Activated CD4-positive, alpha-beta T cell treated with anti-CD3 and anti-CD28 coated beads for 24 hours (primary cell): ENCODE measurements at places on chromosomes 16 and 17.

- no peak for DNase-seq
These were observed 46.3 kb downstream of the ZNF18 start for GRCh38 chr17:11950771-11951519.

DNA sequence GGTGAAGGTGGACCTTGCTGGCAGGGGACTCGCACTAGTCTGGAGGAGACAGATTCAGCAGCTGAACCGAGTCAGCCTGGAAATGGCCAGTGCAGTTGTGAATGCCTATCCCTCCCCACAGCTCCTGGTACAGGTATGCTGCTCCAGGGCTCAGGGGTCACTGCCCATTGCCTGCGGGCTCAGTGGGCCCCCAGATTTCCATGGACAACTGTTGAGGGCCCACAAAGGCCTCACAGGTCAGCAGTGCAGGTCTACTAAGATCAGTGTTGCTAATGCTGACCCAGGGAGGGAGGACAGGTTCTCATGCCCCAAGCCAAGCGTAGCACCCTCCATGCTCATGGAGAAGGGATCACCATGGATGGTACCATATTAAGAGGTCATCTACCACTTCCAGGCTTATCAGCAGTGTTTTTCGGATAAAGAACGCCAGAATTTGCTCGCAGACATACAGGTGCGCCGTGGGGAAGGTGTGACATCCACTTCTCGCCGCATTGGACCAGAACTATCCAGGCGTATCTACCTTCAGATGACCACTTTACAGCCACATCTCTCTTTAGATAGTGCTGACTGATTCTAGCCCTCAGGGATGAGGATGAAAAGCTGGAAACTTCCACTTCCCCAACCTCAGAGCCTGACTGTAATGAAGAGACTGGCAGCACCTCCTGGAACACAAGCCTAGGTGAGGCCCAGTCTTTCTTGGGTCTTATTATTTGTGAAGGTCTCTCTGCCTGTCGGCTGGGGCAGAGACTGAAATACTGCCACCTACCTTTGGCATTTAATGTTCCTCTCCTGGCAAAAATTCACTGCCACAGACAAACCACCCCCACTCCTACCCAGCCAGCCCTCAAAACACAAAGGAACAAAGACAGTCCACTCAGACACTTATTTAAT is 7.6 kb downstream of the EME1 start:
- no peak for DNase-seq

DNA sequence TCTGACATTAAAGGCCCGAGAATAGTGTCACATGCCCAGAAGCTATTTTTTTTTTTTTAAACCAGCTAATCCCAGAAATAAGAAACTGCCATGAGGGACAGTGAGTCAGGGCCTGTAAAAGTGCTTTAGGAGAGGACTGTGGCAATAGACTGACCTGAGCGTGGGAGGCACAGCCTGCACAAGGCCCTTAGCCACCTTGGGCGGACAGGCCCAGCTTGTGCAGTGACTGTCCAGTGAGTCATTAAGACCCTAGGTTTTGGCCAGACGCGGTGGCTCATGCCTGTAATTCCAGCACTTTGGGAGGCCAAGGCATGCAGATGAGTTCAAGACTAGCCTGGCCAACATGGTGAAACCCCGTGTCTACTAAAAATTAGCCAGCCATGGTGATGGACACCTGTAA is 343.0 kb upstream of the ZFHX3 start:
- no peak for DNase-seq

GRCh38 chr16:28609631-28610594 is at the start of gene SULT1A1:
SULT1A1 (minus strand) TSS chr16:28610044; CDS start chr16:28608855, 1,189 bp downstream.
- no peak for DNase-seq

DNA sequence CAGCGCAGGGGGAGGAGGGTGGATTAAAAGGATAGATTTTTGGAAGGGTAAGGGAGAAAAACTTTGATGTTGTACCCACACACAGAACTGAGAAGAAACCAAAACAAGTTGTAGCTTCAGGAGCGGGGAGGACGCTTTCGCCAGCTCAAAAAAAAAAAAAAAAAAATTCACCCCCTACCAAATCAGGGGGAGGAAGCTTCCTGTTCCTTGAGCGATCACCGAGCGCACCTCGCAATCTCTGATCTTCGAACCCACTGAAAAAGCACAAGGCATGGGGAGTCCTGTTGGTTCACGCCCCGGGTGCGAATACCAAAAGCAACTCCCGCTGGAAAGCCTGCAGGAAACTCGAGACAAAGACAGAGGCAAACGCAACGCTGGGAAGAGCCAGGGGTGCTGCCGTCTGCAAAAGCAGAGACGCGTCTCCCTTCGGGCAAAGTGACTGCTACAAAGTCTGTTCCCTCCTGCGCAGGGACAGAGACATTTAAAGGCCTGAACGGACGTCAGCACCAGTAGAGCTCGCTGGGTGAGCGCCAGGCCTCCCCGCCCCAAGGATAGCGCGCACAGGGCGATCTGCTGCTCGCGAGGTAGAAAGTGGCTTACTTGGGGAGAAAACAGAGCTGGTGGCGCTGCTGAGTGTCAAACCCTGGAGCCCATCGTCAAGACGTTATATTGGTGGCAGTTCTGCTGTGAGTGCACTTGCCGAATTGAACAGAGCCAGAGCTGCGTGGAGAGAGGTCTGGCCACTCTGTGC is 190.4 kb downstream of the USP22 start:
- no peak for DNase-seq

- no peak for DNase-seq
These were observed 123.8 kb downstream of the FTO start for GRCh38 chr16:53827741-53828140.

GRCh38 chr17:538181-538973 is 176.3 kb downstream of the VPS53 start:
- no peak for DNase-seq

DNA sequence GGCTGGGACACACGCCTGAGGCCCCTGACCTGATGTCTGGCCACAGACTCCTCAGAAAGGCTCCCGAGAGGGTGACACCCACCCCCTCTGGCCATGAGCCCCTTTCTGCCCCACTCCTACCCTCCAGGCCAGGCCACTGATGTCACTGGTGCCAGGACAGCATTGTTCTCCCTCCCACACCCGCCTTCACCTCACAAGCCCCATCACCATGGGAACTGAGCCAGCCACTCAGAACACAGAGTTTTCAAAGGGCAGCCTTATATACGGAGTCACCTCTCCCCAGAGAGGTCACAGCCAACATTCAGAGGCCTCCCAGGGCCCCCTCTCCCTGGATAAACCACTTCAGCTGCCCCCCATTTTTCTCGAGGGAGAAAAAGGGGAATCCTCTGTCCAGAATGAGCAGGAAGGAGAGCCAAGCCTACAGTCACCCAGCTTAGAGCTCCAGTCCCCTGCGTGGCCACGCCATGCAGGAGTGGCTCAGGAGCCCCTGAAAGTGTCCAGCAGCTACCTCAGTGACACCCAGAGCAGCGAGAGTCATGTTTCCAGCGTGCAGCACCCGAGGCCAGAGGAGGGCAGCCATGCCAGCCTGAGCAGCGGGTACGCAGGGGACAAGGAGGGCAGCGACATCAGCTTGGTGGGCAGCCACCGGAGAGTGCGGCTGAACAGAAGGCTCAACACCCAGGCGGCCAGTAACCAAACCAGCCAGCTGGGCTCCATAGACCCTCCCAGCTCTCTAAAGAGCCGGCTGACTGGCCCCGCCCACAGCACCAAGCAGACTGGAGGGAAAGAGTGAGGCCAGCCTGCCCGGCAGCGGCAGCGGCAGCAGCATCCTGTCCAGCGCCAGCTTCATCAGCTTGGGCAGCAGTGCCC is at the start of gene C16orf82:
Gene C16orf82 (plus strand): TSS at position 260 of the 870 bp plus-strand sequence.
- DNase-seq = no peak

DNA sequence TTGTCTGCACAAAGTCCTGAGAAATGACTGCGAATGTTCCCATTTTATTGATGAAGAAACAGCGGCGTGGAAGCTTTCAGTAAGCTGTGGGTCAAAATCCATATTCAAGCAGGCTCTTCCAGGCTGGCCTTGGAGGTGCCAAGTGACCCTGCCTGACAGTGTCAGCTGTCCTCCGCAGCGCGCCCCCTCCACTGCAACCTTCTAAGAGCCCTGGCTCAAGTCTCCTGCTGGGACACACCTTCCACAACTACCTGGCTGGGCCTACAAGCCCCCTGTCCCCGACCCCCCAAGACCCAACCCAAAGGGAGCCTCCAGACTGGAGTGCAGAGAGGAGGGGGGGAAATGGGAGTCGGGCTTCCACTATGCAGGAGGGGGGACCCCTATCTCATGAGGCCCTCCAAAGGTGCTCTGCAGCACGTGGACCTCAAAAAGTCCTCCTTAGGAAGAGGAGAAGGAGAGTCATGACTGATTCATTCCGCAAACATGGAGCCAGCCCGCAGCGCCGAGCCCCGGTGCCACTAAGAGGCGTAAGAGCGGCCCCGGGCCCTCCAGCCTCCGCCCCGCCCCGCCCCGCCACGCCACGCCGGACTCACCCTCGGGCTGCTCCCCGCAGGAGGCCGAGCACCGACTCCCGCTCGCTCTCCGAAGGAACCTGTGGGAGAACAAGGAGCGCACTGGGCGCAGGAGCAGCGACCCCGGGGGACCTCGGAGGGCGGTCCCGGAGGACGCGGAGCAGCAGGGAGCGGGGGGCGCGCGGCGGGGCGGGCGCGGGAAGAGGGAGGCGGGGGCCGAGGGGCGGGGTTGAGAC is 574 bp downstream of the MPP3 start:
- DNase-seq = peak; percentile 15

DNA sequence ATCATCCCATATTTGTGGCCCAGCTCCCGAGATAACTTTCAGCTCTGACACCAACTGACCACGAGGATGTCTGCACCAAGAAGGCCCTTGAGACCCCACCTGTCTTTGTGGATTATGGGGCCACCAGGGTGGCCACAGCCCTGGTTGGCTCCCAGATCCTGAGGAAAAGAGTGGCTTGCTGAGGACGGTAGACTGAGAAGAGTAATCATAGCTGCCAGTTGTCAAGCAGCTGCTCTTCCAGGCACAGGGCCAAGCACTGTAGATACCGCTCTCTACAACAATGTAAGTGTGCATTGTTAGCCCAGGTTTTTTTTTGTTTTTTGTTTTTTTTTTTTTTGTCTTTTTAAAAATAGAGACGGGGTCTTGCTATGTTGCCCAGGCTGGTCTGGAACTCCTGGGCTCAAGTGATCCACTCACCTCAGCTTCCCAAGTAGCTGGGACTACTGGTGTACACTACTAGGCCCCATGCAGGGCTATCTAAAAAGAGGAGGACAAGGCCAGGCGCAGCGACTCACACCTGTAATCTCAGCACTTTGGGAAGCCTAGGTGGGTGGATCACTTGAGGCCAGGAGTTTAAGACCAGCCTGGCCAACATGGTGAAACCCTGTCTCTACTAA is 9.6 kb downstream of the ZNF205 start:
- no peak for DNase-seq

DNA sequence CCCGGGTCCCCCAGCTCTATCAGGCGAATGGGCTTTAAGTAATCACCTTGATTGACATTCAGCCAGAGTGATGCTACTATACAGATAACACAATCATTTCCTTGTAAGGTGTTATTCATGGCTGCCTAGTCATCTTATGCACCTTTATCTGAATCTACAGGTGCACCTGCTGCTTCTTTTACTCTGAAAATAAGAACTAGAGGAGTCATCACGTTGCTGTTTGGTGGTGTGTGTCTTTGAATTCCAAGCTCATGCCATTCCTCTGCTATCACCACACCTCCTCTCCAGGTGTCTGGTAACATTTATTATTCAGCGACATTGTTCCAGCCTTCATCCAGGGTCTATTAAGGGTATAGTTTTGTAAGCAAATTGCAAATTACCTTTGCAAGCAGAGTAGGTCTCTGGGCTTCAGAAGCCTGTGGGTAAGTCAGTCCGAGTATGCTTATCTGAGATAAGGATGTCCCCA is 51.9 kb downstream of the NOS2 start:
- no peak for DNase-seq

DNA sequence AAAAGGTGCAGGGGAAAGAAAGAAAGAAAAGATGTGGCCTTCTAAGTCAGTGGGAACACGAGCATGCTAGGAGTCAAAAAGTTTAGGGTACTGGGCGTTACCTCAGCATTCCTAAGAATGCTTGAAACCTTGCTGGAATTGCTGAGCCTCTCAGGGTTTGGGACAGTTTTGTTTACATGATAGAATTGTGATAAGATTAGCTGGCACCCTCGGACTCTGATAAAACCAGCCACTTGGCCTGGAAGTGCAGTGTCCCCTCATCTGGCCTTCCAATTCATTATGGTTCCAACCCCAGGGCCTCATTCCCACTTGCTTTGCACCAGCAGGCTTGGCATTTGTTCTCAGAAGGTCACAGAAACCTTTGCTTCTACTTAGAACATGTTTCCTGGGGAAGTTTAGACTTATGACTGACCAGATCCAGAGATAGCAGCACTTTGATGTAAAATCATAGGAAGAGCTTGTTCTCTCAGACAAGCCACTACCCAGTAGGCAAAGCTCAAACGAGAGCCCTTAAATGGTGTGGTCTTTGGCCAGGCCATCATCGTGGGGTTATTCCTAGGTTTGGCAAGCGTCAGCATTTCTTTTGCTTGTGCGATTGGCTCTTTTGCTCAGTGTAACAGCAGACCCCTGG is 8.0 kb downstream of the SGF29 start:
- no peak for DNase-seq

DNA sequence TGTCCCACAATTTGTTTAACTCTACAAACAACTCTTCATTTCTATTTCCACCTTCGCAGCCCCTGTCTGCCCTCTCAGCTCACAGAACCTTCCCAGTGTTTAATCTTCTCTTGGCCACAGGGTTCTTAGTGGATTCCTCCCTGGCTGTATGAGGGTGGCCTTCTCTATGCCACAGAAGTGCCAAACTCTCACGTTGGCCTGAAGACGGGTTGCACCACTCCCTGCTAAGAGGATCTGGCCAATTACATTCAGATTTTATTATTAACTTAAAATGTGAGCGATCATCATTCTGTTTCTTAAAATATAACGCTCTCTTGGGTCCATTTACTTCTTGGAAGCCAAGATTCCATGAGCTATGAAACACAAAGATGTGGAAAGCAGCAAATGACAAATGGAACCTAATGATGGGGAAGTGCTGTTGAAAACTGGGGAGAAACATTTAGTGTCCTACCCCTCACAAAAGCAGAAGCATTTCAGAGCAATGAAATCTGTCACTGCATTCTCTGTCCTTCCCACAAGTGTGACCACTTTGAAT is 91.3 kb upstream of the NOG start:
- no peak for DNase-seq

- DNase-seq = no peak
These were observed 204.0 kb downstream of the XYLT1 start for GRCh38 chr16:17266608-17267313.
